Stimulated activated CD8-positive, alpha-beta memory T cell treated with anti-CD3 and anti-CD28 coated beads, Interleukin-15, amount 100 ng/mL, for 48 hours (primary cell): ENCODE measurements at places on chromosomes 11 and 22.

- no peak for DNase-seq
Measured at GRCh38 chr11:2549491-2549875, 104.7 kb downstream of the KCNQ1 start.

GRCh38 chr22:35903571-35904335 lies 124.9 kb downstream of the RBFOX2 start:
- DNase-seq = no peak

- no peak for DNase-seq
Measured at GRCh38 chr11:17481905-17482304, 5.3 kb upstream of the ABCC8 start.

DNA sequence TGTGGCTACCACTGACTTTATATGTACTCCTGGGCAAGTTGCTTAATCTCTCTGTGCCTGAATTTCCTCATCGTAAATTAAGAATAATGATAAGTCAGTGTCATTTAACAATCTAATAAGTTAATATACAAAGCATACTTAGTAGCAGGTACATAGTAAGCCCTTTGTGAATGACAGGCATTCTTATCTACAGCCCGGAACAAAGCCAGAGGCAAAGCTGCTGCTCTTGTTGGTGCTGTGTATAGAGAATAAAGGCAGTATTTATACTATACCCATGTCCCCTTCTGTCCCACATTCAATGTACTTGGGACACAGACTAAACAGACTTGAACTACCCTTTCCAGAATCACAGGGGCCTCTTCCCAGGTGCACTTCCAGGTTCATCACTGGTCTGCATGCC lies 229.7 kb upstream of the NCAM1 start:
- DNase-seq = no peak

- no peak for DNase-seq
Measured at GRCh38 chr11:67581469-67581868, 2.1 kb upstream of the GSTP1 start.

DNA sequence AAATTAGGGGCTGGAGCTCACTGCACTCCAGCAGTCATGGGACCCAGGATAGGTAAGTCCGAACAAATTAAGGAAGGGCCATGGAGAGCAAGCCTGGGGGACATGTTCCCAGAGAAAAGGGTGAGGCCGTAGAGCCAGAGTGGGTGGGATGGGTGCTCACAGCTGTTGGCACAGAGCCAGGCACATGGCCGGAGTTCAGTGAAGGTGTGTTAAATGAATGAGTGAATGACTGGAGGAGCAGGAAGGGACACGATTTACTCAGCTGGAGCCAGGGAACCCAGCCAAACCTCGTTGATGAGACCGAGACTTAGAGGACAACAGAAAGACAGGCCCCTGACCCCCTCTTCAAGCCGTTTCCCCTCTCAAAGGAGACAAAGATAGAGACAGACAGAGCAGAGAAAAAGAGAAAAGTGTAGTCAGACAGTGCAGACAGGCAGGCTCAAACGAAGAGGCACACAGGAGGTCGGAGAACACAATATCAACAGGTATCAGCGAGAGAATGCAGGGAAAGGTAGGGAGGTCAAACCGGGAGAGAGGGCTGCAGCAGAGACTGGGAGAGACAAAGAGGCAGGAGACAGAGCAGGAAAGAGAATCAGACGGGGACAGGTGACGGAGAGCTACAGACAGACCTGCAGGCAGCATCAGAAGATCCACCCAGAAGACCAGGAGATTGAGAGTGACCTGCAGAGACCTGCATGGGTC lies 590 bp downstream of the SLCO2B1 start:
- DNase-seq = no peak

DNA sequence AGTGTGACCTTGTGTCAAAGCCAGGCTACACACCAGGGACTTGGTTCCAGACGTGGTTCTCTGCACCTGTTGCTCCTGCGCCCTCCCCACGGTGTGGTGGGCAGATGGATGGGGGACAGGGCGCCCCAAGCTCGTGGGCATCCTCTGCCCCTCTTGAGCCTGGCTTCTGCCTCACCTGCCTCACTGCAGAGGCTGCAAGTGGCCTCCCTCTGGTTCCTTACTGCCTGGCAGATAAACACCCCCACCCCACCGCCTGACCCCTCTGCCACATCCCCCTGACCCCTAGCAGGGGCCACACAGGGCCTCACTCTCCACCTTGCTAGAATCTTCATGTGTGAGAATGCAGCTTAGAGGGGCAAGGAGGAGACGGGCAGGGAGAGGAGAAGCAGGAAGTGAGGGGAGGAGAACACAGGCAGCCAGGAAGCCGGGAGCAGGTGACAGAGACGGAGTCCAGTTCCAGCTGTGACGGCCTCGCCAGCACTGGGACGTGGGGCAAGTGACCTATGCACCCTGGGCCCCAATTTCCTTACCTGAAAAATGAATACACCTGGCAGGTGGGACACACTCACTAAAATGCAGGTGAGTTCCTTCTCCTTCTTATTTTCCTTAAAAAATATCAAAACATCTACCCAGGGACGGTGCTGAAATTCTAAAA lies 178.3 kb downstream of the EFCAB6 start:
- no peak for DNase-seq

GRCh38 chr11:45704635-45705034 lies 39.2 kb upstream of the CHST1 start:
- no peak for DNase-seq

- no peak for DNase-seq
Measured at GRCh38 chr22:49623176-49623575, 204.5 kb downstream of the BRD1 start.

GRCh38 chr11:117936973-117937372 lies 7.8 kb upstream of the TMPRSS13 start:
- DNase-seq = no peak

DNA sequence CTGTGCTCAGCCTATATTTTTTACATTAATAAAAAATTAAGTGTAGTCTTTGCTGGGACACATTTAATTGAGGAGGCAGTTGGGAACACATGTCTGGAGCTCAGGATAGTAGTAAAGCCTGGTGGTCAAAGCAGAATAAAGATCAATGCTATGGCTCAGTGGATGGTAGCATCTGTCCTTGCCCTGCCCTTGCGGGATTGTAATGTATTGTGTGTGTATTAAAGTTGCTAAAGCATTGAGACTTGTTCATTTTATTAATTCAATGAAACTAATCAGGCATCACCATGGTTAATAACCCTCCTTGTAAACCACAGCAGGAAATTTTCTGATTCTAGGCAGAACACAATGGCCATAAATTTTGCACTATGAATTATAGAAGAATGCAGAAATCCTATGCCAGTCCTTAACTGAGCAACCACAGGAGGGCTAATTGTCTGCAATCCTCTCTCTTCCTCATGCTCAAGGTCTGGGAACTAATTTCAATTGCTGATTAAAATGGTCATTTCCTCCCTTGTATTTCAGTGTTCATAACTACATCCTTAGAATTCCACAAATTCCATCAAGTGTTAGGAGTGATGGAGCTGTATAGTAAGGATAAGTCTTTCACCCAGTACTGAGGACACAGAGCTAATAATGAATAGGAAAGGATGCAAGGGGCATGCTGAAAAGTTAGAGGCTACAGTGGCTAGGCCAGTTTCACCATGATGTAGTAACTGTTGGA lies 403.2 kb upstream of the DDI1 start:
- DNase-seq = no peak

GRCh38 chr11:119100246-119100970 lies 1.2 kb downstream of the DPAGT1 start:
- DNase-seq = no peak

GRCh38 chr11:41786087-41786486 lies 326.6 kb upstream of the LRRC4C start:
- no peak for DNase-seq

GRCh38 chr11:59783632-59784090 lies 26.9 kb downstream of the MRPL16 start:
- no peak for DNase-seq

GRCh38 chr11:73331138-73331916 lies 23.3 kb downstream of the ARHGEF17 start:
- no peak for DNase-seq

DNA sequence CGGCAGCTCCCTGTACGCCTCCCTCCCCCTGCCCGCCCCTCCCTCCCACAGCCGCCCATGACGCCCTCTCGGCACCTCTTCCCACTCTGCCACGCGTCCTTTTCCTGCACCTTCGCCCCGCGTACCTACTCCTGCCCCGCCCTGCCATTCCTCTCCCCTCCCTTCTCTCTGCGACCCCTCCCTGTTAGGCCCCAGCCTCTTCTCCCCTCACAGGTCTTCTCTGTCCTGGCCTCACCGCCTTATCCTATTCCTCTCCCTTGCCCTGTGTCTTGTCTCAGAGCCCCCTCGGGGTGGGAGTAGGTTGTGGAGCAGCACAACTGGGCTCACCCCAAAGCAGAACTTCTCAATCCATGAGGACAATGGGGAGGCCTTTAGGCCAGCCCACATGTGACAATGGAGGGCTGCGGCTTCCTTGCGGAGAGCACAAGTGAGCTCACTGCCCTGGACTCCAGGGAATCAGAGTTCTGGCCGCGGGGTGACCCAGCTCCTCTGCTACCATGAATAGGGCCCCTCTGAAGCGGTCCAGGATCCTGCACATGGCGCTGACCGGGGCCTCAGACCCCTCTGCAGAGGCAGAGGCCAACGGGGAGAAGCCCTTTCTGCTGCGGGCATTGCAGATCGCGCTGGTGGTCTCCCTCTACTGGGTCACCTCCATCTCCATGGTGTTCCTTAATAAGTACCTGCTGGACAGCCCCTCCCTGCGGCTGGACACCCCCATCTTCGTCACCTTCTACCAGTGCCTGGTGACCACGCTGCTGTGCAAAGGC lies 539 bp downstream of the SLC35C1 start:
- no peak for DNase-seq

DNA sequence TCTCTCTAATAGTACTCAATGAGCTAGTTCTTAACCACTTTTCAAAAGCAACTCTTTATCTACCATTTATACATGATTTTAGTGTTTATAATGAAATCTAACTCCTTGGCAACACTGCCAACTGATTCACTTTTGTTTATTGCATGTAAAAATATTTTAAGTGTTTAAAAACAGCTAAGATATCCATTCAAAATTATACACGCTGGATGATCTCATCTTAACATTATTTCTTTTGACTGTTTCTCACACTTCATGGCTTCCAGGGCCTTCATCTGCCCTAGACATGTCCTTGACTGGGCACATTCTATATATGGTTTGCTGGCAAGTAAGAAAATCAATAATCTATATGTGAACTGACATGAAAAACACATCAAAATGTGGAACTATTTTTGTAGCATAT lies 414.6 kb upstream of the LUZP2 start:
- no peak for DNase-seq

- DNase-seq = no peak
Measured at GRCh38 chr22:25347752-25348102, 128.3 kb downstream of the CRYBB2 start.

GRCh38 chr22:19873960-19874306 lies 19.3 kb upstream of the GNB1L start:
- no peak for DNase-seq

DNA sequence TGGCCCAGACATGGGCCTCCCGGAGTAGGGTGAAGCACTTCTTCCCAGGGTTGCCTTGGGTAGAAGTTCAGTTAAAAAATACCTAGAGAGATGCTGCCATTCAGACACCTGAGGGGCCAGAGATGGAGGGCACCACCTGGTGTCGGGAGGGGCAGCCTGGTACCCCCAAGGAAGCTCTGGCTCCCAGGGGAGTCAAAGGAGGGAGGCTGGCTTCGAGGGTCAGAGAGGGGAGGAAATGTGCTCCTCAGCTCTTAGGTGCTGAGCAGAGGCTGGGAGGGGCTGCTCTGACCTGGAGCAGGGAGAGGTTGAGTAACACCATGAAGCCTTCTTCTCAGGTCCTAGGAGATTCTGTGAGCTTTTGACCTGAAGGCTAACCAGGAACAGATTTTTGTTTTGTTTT lies 1.1 kb downstream of the USP35 start:
- DNase-seq = no peak

- no peak for DNase-seq
Measured at GRCh38 chr11:19647816-19648215, 64.8 kb upstream of the NAV2 start.

GRCh38 chr22:26416670-26417276 lies 12.3 kb upstream of the ASPHD2 start:
- no peak for DNase-seq

DNA sequence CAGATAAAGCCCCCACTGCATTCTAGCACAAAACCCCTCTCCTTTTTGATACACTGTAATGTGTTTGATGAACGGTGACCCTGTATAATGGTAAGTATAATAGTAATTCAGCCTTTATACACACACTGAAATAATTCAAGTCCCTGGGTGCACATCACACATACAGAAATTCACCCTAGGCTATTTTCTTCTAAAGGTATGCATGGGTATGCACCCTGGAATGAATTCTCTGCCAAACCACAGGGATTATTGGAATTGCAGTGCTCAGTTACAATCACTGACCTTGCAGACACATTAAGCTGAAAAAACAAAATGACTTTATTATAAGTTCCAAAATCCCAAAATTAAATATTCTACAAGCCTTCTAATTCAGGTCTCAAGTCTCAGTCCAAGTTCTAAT lies 245.9 kb upstream of the FAT3 start:
- DNase-seq = no peak

GRCh38 chr11:103007521-103007920 lies 52.0 kb upstream of the MMP13 start:
- DNase-seq = no peak

- DNase-seq = no peak
Measured at GRCh38 chr11:61270354-61271076, 24.6 kb downstream of the VWCE start.

DNA sequence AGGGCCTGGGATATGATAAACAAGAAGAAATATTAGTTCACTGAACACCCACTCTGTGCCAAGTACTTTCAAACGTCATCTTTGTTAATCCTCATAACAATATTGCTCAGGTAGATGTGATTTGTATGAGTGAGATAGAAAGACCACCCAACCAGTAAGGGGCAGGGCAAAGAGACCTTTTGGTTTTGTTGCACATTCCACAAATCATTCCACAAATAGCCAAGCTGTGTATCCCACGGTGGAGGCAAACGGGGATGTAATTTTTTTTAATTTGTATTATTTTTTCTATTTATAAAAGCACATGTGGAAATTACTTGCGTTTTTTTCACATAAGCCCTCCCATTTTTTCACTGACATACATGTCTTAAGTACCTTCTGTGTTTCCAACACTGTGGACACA lies 29.0 kb downstream of the LAYN start:
- DNase-seq = no peak

GRCh38 chr11:130301002-130301401 lies 13.7 kb downstream of the ZBTB44 start:
- DNase-seq = no peak

GRCh38 chr11:83257761-83258168 lies 28.4 kb downstream of the CCDC90B start:
- no peak for DNase-seq

GRCh38 chr22:39543095-39543494 lies 10.5 kb upstream of the RPS19BP1 start:
- no peak for DNase-seq

GRCh38 chr11:19374151-19374569 lies 133.4 kb upstream of the E2F8 start:
- no peak for DNase-seq
